ENCODE measurements at places on chromosomes 1 and 21.

DNA sequence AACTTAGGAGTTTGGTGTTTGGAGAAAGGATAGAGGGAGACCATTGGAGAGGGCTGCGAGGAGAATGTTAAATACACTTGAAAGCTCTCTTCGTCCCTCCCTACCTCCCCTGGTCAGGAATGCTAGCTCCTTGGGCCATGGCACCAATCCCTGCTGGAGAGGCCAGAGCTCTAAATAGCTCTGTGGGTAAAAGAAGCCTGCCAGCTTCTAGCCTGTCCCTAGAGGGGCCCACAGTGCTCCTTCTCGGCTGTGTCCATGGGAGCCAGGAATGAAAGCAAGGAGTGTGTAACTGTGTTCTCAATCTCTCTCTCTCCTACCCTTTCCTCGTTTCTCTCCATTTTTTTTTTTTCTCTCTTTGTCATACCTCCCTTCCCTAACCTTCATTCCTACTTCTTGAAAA is at the start of gene CCDC190:
Gene CCDC190, minus strand, starts transcription at position 75 of the 400 bp plus-strand sequence. CDS start 1,529 bp downstream, outside the sequence.
- DNase-seq = no peak

GRCh38 chr21:16028142-16028541 is 298.4 kb downstream of the USP25 start:
- no peak for DNase-seq

DNA sequence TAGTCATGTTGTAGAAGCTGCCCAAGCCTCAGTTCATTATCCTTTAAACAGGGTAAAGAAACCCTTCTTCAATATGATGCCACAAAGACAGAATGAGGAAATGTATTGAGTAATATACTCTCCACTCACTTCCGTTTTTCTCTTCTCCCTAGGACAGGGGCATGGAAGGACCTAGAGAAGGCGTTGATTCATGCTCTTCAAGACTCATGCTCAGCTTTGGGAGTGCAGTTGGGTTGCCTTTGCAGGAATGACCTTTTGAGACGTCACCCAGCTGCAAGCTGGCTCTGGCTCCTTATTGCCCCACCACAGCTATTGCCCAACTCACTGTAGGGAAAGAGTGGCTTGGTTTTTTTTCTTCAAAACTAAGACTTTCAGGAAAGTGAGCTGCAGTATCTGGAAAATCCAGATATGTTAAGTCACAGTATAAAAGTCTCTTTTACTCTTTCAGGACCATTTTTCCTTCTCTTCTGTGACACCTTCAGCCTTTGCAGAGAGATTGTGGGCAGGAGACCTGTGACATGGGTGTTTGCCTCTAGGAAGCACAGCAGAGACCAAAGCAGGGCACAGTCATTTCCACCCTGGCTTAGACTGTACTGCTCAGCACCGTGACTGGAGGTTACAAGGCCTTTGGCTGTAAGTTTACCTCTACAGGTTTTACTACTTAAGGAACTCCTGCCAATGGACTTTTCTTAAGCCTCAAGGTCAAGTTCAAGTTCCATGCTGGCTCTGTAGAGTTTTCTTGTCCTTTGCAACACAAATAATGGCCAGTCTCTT is 39.5 kb downstream of the XCL2 start:
- DNase-seq = peak; percentile 13

DNA sequence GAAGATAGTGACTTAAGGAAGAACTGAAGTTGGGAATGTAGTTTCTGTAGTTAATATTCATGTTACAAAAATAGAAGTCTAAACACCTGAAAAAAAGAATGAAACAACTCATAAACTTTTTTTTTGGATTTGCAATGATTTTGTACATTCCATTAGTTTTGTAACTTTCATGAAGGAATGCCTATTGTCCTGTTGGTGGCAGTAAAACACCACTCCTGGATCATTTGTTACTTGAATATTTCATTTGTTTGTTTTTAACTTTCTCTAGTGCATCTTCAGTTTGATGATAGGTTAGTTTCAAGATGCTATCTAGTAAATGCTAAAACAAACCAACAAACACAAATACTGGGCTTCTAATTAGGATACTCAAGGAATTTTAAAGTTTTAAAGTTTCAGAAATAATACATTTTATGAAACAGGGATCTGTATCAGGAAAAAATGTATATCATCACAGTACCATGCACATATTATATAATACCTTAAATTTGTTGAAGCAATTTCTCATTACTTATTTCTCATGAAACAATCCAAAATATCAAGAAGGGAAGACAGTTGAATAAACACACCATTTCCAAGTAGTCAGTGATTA is 229.7 kb upstream of the CACYBP start:
- peak; percentile 47 for DNase-seq

GRCh38 chr1:24963943-24964693 is 34.0 kb upstream of the RUNX3 start:
- no peak for DNase-seq

DNA sequence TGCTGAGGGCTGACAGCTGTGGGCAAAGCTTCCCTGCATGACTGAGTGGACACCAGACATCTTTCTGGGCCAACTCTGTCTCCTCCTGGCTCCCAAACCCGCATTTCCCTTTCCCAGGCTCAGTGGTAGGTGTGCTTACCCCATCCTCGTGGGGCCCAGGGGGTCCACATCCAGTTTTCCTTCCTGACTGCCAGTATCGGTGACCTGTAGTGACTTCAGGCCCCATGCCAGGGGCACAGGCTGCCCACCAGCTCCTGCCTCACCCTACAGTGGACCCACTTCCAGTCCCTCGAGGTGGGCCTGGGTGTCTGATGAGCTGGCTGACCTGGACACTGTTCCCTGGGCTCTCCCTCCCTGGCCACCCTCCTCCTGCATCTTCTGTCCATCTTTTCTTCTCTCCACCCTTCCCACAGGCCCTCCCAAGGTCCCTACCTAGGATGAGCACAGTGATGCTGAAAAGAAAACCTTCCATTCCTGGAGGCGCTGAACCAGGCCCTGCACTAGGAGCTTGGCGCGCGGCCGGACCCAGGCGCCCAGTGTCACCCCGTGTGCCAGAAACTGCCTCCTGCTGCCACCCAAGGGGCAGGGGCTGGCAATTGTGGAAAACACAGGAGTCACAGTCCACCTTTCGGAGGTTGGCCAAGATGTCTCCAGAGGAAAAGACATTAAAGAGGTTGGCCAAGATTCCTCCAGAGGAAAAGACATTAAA is 67.1 kb downstream of the RUNX3 start:
- DNase-seq = no peak

GRCh38 chr1:58629031-58629462 is 52.0 kb upstream of the TACSTD2 start:
- DNase-seq = no peak

DNA sequence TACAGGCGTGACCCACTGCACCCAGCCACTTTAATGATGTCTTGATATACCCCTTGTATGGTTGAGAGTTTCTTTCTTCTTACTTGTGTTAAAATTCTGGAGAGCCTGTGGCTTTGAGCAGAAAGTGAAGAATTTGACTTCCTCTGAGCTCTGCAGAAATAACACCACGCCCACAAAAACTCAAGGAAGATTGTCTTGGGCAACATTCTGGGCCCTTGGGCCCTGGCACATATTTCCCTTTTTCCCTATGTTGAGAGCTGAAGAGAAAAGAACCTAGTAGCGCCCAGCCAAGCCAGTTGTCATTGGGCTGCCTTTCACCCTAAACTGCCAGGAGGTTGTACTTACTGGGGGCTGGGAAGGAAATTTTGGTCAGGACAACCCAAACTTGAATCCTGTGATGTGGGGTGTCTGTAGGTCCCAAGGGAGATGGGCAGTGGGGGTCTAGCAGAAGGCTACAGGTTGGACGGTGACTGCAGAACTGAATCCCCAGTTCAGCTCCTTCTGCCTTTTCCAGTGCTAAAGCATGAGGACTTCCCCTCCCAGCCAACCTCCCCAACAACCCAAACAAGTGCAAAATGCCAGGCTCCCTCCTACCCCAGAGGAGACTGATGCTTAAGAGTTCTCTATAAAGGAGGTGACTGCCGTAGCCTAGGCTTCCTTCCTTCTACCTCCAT is 11.7 kb upstream of the SNAPIN start:
- no peak for DNase-seq

GRCh38 chr1:17948594-17948993 is 159.0 kb upstream of the IGSF21 start:
- no peak for DNase-seq

- DNase-seq = no peak
These were observed 3.6 kb upstream of the NUP210L start for GRCh38 chr1:154158307-154159125.

- no peak for DNase-seq
These were observed 363.0 kb downstream of the SETD4 start for GRCh38 chr21:35697321-35697808.

- no peak for DNase-seq
These were observed 136.7 kb downstream of the CENPF start for GRCh38 chr1:214739621-214740238.

- no peak for DNase-seq
These were observed 64.1 kb upstream of the LRP8 start for GRCh38 chr1:53391982-53392381.

DNA sequence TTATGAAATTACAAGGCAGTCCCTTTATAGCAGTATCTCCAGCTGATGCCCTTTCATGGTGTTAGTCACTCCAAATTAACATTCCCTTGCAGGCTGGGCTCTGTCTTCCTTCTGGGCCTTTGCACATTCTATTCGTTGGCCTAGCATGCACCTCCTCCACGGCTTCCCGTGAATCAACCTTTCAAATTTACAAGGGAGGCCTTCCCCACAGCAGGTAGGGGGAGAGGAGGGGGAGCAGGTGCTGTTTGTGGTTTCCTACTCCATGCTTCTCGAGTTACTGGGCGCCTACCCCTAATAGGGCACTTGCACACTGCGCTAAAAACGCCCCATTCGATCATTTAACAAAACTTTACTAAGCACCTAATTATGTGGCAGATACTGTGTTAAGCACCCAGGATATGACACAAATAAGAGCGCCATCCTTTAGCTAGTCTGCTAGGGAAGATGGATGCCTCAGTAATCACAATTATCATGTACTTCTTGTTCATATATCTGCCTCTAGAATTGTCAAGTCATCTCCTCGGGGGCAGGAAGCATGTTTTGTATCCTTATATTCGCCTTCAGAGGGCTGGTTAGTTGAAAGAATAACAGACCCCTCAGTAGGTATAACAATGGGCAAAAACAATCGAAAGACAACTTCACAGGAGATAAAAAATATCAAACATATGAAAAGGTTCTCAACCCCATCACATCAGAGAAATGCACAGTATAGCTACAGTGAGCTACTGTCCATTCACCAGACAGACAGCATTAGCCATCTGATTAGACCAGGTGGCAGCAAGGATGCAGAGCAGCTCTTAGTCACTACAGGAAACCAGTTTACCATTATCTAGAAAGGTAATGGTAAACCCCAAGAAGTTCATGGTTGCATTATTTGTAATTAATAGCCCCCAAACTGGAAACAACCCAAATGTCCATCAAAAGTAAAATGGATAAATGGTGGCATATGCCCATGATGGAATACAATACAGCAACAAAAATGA is 1.7 kb upstream of the ADAR start:
- DNase-seq = peak; percentile 54

DNA sequence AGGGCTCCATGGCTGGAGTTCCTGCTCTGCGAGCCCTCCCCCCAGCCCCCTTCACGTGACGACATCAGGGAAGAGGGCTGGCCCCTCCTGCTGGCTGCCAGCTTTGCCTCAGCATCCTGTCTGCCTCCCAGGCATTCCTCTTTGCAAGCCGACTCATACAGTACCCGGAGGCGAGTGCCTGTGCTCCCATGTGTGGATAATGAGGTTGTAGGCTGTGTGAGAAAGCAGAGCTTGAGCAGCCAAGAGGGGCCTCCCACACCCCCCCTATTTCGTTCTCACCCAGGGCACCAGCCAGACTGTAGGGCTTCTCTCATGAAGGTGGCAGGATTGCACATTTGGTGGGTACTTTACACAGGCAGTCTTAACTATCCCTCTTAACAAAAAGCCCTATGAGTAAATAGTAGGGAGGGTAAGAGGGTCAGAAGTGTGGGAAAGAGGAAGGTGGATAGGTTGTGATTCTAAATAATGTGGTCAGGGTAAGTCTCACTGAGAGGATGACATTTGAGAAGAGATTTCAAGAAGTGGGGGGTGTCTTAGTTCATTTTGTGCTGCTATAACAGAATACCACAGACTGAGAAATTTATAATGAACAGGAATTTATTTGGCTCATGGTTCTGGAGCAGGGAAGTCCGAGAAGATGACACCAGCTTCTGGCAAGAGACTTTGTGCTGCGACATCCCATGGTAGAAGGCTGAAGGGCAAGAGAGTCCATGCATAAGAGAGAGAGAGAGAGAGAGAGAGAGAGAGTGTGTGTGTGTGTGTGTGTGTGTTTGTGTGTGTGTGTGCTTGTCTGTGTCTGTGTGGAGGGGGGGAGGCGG is 113.5 kb downstream of the OMA1 start:
- no peak for DNase-seq

GRCh38 chr1:88514544-88515060 is 169.5 kb upstream of the PKN2 start:
- DNase-seq = no peak

DNA sequence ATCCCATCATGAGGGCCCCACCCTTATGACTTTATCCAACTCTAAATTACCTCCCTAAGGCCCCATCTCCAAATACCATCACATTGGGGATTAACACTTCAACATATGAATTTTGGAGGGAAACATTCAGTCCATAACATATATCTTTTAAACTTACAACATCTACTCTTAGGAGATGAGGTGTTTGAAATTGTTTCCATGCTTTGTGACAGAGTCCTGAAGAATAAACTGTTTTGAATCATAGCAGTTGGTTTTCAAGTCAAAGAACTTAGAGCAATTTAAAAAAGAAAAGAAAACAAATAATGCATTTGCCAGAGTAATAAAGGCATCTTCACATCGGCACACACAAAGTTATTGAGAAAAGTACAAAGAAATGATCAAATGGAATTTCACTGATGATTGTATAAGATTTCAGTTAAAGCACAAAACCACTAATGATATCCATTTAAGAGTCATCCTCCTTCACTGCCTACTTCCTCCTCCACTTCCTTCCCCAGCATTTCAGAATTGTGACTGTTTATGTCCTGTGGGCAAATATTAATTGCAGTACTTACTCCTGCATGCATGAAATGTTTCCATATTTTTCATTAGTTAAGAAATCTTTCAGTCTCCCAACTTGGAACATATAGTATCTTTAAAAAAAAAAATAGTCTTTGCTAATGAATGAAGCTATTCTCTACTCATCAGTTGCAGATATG is 202.0 kb downstream of the LRRC40 start:
- no peak for DNase-seq
